ENCODE measurements at places on chromosomes 6 and 20.

DNA sequence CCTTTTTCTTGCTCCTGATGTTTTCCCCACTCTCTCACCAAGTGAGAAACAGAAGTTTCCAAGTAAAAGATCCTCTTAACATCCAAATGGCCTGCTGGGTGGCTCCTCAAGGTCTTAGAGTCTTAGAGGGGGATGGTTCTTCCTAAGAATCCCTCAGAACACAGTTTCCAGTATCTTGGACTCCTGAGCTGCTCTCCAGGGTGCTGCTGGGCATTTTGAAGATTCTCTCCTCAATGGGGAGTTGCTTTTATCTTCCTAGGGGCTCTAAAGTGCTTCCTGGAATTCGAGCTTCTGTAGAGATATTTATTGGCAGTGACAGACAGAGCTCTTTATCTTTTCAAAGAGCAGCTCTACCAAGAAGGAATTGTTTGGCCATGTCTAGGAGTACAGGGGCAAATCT, 70.8 kb upstream of the SLC35B3 start:
- no peak for DNase-seq

DNA sequence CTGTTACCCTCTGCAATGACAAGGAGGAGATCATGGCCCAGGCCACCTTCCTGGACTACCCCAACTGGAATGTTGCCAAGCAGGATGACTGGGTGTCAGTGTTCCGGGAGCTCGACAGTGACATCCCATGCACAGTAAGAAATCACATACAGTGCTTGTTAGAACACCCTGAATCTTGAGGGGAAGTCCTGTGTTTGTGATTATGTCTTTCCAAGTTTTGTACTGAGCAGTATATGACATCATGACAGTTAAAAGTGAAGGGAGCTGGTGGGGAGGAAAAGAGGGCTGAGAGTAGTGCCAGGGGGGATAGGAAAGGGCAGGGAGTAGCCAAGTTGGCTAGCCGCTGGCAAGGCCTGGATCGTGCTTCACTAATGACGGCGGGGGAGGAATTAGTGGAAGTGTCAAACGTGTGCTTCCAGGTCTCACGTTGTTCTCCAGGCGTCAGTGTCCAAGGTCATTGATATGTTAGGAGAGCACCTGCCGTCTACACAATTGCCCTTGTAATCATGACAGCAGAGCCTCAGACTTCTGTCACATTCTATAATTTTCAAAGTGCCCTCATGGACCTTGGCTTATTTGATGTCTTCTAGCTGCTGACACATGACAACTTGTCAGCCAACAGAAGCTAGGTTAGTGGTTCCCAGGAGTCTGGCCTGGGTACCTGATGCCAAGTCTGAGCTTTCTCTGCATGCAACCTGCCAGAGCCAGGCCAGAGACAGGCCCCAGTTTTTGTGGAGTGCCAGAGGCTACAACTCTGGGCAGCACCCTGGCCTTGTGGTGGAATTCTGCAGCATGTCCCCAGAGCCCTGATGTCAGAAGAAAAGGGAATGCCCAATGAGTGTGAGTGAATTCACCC, 18.8 kb downstream of the CFAP61 start:
- DNase-seq = no peak

- DNase-seq = no peak
These were observed 24.5 kb upstream of the SMIM29 start for GRCh38 chr6:34273242-34273805.

GRCh38 chr20:35055445-35056276, 36.9 kb downstream of the TRPC4AP start:
- no peak for DNase-seq

DNA sequence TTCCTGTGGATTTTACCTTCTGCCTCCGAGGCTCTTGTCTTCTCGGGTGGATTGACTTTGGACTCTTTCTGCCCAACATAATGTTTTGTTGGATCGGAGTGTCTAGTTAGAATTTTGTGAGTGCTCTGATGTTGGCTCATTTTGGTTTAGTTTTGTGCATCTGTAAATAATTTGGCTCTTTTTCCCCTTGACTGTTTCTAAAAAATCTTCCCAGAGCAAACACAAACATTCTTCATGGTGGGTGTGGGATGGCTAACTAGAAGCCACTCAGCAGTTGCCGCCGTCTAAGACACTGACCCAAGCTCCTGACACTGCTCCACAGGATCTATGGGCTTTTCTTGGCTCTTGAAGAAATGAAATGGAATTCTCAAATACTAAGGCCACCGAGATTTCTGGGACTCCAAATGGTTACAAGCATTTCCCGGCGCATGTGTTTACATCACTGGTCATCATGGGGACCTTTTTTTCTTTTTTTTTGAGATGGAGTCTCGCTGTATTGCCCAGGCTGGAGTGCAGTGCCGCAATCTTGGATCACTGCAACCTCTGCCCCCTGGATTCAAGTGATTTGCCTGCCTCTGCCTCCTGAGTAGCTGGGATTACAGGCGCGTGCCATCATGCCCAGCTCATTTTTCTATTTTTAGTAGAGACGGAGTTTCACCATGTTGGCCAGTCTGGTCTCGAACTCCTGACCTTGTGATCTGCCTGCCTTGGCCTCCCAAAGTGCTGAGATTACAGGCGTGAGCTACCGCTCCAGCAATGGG, 92.0 kb upstream of the FRMD1 start:
- no peak for DNase-seq

GRCh38 chr6:14757418-14757817, 488.5 kb upstream of the JARID2 start:
- no peak for DNase-seq
